ENCODE measurements at places on chromosomes 7 and 10. TPM values are rescaled to one million over a fixed set of nuclear protein-coding genes. Genes with fewer than 3 reads are reported as not detected.

- no peaks in the 10 kb centered on the region for H3K4me1 ChIP-seq
- H3K36me3 ChIP-seq: no peaks in the 10 kb centered on the region
- DNase-seq: no peak
- H3K27ac ChIP-seq: no peak overlapping the region
These were observed 498.6 kb downstream of the SH2D4B start for GRCh38 chr10:81036257-81036656.

- no peaks in the 10 kb centered on the region for H3K4me1 ChIP-seq
- peaks cover 24% of the 10 kb centered on the region for H3K27me3 ChIP-seq
- H3K27ac ChIP-seq: no peak overlapping the region
- H3K4me3 ChIP-seq: no peak overlapping the region
These were observed 222.3 kb downstream of the PHTF2 start for GRCh38 chr7:78020874-78021249.

DNA sequence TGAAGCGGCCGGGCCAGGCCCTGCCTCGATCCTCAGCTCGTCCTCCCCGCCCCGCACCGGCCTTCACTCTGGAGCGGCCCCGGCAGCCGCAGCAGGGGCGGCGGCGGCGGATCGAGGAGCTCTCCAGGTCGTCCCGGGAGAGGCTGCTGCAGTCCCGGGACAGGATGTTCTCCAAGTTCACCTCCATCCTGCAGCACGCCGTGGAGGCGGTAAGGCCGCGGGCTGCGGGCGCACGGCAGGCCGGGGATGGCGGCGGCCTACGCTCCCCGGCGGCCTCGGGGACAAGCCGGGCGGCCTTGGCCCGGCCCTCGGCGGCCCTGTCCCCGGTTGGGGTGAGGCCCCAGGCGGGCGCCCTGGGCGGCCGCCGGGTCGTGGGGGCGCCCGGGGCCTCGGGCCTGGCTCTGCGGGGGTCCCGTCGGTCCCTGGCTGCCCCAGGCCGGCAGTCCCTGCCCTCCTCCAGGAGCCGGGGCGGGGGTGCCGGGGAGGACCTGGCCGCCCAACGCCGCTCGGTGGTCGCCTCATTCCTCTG is 399 bp downstream of the FHIP2A start:
- no peaks in the 10 kb centered on the region for H3K27me3 ChIP-seq
- H3K27ac ChIP-seq: peak overlapping the region; percentile 97
- peak overlapping the region; percentile 82 for H3K4me3 ChIP-seq
- no peak for DNase-seq
- H3K36me3 ChIP-seq: no peaks in the 10 kb centered on the region

GRCh38 chr10:58486821-58487220 is 25.9 kb upstream of the BICC1 start:
- no peak for DNase-seq
- H3K36me3 ChIP-seq: no peaks in the 10 kb centered on the region
- no peak overlapping the region for H3K27ac ChIP-seq

DNA sequence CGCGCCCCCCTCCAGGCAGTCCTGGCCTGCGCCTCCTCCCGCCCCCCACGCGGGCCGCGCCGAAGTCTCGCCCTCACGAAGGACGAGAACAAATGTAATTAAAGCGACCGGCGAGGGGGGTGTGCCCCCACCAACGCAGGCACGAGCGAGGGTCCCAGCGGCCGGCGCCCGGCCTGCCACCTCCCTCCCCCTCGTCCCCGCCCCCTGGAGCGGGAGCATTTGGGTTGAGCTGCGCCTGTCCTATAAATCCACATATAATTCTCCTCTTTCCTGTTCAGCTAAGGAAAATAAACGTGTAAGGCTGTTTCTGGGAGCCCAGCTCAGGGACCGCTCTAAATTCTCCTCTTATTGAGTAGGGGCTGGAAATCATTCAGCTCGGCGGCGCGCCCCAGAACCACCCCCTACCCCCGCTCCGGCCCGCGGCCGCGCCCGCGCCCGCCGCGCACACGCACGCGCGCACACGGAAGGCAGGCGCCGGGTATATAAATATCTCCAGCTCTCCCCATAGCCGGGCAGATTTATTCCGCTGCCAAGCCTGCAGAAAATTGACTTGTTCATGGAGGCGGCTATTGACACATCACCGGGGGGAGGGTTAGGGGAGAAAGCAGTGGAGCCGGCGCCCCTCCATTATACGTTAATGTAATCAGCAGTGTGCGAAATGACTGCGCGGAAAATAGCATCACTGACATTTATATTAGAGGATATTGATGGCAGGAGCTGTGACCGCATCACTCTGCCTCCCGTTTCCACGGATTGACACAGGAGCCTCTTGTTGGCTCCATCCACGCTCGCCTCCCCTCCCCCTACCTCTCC is 61.6 kb upstream of the BTRC start:
- H3K27me3 ChIP-seq: peaks cover 17% of the 10 kb centered on the region
- H3K27ac ChIP-seq: no peak overlapping the region
- no peak overlapping the region for H3K4me3 ChIP-seq
- H3K4me1 ChIP-seq: no peaks in the 10 kb centered on the region
- no peaks in the 10 kb centered on the region for H3K36me3 ChIP-seq

GRCh38 chr7:112416127-112416526 is 34.1 kb upstream of the IFRD1 start:
- no peaks in the 10 kb centered on the region for H3K36me3 ChIP-seq
- H3K27me3 ChIP-seq: no peaks in the 10 kb centered on the region
- no peak overlapping the region for H3K27ac ChIP-seq
- no peak overlapping the region for H3K4me3 ChIP-seq
- DNase-seq: no peak

DNA sequence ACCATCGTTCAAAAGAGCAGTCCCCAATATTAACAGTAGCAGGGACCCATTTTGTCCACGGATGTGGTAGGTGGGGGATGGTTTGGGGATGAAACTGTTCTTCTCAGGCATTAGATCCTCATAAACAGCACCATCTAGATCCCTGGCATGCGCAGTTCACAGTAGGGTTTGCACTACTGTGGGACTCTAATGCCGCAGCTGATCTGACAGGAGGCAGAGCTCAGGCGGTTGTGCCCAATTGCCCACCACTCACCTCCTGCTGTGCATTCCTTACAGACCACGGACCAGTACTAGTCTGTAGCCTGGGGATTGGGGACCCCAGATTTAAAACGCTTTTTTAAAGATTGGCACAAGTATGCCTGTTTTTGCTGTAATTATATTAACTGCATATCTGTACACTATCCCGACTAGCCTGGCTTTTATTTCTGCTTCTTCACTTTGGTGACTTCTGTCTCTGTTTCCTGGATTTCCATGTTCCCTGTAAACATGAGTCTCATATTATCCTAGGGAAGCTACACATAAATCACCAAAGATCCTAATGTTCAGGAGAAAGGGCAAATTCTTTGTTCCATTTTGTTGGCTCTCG is 163.3 kb upstream of the AKR1E2 start:
- H3K27ac ChIP-seq: peak overlapping the region; percentile 96
- no peaks in the 10 kb centered on the region for H3K36me3 ChIP-seq
- peak overlapping the region; percentile 17 for H3K4me3 ChIP-seq

DNA sequence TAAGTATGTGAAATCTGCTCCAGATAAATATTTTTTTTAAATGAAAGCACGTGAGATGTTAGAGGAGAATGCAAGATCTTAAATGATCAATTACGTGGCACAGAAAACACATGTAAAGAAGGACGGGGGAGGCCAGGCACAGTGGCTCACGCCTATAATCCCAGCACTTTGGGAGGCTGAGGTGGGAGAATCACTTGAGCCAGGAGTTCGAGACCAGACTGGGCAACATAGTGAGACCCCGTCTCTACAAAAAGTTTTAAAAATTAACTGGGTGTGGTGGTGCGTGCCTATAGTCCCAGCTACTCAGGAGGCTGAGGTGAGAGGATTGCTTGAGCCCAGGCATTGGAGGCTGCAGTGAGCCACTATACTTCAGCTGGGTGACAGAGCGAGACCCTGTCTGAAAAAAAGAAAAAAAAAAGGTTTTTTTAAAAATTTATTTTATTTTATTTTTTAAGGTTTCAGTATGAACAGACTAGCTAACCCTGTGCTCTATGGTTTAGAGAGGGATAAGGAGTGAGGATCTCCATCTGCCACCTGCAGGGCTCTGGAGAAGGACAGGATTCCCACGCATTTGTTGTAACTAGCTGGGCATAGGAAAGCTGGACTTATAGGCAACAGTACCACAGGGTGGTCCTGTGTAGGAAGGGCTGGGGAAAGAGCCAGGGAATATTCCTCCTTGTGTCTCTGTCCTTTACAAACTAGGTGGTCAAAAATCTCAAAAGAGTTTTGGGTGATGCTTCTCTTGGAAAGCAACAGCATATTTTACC is 113.2 kb downstream of the SPAG6 start:
- no peaks in the 10 kb centered on the region for H3K4me1 ChIP-seq
- no peaks in the 10 kb centered on the region for H3K36me3 ChIP-seq
- H3K4me3 ChIP-seq: no peak overlapping the region
- H3K27ac ChIP-seq: no peak overlapping the region

DNA sequence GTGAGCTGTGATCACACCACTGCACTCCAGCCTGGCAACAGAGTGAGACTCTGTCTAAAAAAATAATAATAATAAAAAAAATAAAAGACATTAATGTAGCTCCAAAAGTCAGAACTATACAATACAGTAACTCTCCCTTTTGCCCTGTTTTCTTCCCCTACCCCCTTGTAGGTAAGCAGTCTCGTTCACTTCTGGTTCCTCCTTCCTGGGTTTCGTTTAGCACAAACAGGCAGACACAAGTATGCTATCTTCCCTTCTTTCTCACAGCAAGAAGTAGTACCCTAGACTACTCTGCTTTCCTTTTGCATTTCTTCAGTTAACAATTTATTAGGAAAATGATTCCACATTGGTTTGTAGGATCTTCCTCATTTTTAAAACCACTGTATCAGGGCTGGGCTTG is 33.1 kb downstream of the PDSS1 start:
- no peaks in the 10 kb centered on the region for H3K4me1 ChIP-seq
- H3K27ac ChIP-seq: no peak overlapping the region
- no peak for DNase-seq
- no peaks in the 10 kb centered on the region for H3K36me3 ChIP-seq

The LRMDA gene
- not detected for total RNA-seq

The ASZ1 gene
- not detected for total RNA-seq

The CFAP70 gene
- total RNA-seq: 3.1 TPM

The LEP gene
- total RNA-seq: not detected
